Memory B cell (primary cell): ENCODE measurements at places on chromosomes 3 and 15.

- no peak for DNase-seq
Observed at GRCh38 chr3:143306407-143306806, 186.8 kb downstream of the CHST2 start.

DNA sequence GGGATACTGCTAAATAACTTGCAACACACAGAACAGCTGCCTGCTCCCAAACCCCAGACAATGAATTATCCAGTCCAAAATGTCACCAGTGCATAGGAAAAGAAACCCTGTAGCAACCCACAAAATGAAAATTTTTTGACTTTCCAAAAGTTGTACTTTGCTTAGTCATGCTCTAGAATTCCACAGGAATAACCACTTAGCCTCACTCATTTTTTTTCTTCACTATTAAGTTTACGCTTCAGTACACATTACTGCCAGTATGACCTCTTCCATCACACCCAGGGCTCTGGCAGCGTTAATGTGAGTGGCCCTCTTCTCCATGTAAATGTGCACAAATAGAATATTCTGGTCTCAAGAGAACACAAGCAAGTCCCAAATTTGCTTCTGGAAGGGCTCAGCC, 259.8 kb downstream of the MAGI1 start:
- no peak for DNase-seq

DNA sequence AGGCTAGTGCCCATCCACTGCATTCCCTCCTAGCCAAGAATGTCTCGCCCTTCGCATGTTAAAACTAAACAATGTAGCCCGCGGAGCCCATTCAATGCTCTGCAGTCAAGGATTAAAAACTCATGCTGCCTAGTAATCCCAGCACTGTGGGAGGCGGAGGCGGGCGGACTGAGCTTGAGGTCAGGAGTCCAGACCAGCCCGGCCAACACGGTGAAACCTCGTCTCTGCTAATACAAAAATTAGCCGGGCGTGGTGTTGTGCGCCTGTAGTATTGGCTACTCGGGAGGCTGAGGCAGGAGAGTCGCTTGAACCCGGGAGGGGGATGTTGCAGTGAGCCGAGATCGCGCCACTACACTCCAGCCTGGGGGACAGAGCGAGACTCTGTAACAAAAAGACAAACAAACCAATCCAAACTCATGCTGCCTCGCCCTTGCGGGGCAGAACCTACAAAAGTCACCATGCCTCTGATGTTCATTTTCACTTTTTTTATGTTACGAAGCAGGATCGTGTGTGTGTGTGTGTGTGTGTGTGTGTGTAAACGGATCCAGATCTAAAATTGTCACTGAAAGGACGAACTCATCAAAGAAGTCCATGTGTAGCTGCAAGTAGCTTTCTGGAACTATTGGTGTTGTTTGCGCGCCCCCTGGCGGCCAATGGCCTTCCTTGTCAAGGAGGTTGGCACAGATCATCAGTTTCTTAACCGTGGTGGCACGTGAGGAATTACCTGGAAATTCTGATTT, 54.8 kb upstream of the SPESP1 start:
- DNase-seq: peak; percentile 91

DNA sequence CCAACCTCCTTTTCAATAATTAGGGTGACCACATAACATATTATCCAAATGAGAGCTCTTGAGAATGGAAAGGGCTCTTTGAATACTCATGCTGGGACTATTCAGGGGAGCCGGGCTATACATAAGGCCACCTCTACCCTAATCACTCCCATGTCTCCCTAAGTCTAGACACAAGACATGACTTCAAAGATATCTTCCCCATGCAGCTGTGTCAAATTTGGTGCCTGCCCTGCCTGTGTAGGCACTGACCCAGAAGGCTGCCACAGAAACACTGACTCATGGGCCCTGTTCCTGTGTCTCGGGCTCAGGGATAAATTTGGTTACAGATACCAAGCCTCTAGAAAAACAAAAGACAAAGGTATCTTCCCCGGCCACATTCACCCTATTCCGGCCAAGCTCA, 70.3 kb downstream of the MYLK start:
- DNase-seq: no peak

DNA sequence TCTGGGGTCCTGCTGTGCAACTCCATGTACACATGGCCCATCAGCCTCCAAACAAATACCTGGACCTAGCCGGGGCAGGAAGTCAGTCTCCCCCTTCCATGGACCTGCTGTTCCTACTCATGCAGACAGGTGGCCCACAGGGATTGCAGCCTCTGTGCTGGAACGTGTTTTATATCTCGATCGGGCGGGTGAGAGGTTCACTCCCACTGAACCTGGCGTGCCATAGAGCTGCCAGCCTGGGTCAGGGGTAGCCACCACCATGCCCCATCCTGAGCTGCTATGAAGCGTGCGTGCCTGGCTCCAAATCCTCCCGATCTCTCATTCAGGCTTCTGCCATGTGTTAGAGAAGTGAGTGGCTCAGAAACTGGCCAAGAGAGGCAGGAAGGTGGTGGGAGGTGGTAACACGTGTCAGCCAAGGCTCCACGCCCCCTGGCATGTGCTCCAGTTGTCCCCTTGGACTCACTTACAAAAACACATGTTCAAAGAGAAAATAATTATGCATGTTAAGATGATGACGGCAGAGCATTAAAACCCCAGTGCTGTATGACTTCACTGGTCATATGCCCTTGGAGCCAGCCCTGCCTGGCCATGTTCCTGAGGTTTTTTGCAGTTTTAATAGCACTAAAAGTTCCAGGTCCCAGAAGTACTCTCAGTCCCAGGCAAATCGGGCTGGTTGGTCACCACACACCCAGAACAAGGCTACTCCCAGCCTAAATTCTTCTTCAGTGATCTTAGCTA, 30.6 kb downstream of the CTSH start:
- no peak for DNase-seq

- DNase-seq: no peak
Observed at GRCh38 chr3:190369668-190370295, 18.2 kb upstream of the CLDN16 start.

DNA sequence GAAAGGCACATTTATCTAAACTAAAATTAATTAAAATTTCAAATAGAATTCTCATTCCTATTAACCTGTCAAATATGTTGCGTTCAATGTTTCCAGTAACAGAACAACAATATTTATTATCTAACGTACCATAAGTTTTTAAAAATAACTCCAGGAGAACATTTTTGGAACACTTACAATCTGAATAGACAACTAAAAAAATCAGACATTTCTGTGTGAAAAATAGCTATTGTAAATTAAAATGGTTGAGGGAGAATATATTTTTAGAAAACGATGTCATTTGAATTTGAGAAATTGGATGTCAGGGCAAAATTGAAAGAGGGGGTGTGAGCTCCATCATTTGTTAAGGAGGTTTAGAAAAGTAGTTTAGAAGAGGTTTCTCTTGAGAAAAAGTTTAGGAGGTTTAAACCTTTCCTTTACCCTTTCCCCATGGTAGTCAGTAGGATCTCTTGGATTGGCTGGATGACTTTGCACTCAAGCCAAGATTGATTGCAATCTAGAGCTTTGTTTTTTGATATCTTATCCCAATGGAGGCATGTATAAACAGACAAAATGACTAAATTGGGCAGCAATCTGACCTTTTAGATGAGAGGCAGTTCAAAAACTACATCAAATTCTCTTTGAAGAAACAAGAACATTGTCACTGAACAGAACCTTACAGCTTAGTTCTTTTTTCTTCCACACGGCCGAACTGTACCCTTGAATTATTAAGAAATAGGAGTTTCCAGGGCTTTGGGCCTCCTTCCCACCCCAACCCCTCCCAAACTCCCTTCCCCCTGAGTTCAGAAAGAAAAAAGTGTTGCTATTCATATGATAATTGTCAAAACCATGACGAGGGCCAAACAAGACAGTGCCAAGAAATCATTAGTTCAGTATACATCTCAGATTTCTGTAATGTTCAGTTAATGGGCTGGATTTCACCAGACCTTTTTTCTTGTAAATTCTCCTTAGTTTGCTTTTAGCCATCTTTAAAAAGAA, 79.7 kb upstream of the CDIN1 start:
- DNase-seq: no peak

GRCh38 chr3:127888564-127889107, 26.4 kb upstream of the KBTBD12 start:
- no peak for DNase-seq

- DNase-seq: no peak
Observed at GRCh38 chr3:53724566-53724965, 121.7 kb downstream of the CHDH start.

DNA sequence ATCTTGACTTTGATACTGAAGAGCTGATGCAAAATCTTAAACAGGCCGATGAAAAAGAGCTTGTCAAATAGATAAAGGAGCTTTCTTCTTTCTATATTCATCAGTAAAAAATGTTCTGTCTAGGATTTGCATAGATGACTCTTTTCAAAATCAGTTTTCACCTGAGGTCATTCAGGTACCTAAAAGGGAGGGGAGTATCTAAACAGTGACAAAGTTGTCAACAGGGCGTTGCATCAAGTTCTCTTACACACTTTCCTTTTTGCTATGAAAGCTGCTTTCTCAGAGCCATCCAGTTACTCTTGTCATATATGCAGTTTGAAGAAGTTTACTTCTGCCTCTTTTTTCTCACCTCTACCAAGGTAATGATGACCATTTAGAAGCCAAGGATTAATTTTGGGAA, 60.0 kb downstream of the AKAP13 start:
- DNase-seq: no peak

DNA sequence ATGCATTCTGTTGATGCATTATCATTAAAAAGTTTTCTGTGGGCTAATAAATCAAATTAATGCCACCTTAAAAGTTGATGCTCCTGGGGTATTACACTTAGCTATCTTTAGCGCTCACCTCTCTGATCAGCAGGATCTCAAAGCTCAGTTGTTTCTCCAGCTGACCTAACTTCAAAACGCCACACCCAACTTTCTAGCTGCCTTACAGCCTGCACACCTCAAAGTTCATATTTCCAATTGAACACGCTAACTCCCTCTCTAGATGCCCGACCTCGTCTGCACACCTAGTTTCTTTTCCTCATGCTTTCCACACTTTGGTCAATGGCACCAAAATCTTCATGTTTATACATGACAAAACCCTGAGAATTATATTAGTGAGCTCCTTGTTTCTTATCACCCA, 98.2 kb upstream of the AGTR1 start:
- no peak for DNase-seq

GRCh38 chr3:44021651-44022594, 219.8 kb upstream of the TOPAZ1 start:
- no peak for DNase-seq
